ENCODE measurements at places on chromosomes 1 and 21. TPM values are rescaled to one million over a fixed set of nuclear protein-coding genes. Genes with fewer than 3 reads are reported as not detected.

GRCh38 chr21:36883532-36884486 is 82.7 kb downstream of the HLCS start:
- H3K4me3 ChIP-seq, result no peak overlapping the region
- H3K27me3 ChIP-seq, result no peaks in the 10 kb centered on the region
- no peaks in the 10 kb centered on the region for H3K4me1 ChIP-seq
- DNase-seq, result no peak

- H3K4me3 ChIP-seq, result no peak overlapping the region
- no peak overlapping the region for H3K27ac ChIP-seq
- no peak for DNase-seq
- H3K4me1 ChIP-seq, result no peaks in the 10 kb centered on the region
- H3K27me3 ChIP-seq, result no peaks in the 10 kb centered on the region
Measured at GRCh38 chr1:219294251-219294650, 120.6 kb downstream of the LYPLAL1 start.

DNA sequence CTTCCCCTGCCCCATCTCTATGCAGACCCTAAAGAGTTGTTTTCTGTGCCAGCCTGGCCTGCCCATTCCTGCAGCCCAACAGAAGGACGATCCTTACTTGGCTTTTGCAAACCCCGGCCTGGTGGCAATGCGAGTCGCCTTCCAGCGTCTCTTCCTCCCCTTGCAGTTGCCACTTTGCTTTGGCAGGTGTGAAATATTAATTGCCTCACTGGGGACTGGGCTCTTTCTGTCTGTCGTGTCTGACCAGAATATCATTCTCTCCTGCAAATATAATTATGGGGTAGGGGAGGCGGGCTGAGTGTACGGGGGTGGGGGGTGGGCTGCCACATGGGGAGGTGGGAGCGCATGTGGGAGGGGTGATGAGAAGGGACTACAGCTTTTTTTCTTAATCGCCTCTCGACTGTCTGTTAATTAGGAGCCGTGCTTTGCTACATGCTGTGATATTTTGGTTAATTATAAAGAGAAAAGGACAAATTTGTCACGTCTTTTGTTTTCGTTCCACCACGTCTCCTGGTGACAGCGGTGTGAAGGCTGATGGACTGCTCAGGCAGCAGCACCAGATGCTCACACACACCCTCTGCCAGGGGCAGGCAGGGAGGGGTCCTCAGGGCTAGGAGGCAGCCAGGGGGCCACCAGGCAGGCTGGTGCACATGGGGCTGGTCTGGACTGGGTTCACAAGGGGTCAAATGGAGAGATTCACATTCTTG is 80.1 kb upstream of the CD34 start:
- H3K27me3 ChIP-seq, result no peaks in the 10 kb centered on the region
- H3K27ac ChIP-seq, result no peak overlapping the region
- no peaks in the 10 kb centered on the region for H3K36me3 ChIP-seq
- DNase-seq, result no peak
- no peaks in the 10 kb centered on the region for H3K4me1 ChIP-seq

The ERO1B gene
- 16.5 TPM for total RNA-seq

DNA sequence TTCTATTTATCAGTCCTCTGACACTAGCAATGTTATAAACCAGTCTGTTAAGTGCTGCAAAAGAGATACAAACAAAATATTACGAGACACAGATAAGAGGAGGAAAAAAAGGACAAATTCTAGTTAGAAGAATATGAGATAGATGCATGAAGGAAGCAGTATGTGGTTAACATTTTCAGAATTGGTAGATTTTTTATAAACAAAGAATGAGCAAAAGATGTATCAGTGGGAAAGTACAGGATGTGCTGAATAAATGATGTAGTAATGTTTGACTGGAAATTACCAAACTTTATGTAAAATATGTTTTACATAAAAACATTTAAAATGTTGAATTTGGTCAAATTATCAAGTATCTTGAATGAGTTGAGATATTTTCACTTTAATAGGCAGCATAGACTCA is 574.2 kb downstream of the NUF2 start:
- H3K4me1 ChIP-seq, result no peaks in the 10 kb centered on the region
- no peak overlapping the region for H3K27ac ChIP-seq
- no peak overlapping the region for H3K4me3 ChIP-seq
- no peak for DNase-seq

- peaks cover 2% of the 10 kb centered on the region for H3K27me3 ChIP-seq
- H3K36me3 ChIP-seq, result no peaks in the 10 kb centered on the region
- H3K27ac ChIP-seq, result no peak overlapping the region
Measured at GRCh38 chr1:53653631-53654030, 85.3 kb downstream of the GLIS1 start.

DNA sequence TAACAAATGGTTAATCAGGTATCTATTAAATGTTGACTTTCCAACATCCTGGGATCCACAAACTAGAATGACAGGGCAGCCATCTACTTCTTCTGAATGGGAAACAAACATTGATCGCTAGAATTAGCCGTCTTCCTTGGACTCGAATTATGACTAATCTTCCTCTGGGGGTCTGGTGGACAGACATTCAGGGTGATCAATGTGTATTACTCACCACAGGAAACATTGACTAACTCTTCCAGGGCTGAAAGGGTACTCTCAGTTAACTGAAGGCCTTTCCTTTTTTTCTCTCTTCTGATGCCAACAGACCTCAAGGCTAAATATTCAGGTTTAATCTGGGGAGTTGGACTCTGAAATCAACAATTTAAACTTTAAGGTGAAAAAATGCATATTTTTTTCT is 9.5 kb downstream of the NOL9 start:
- H3K4me3 ChIP-seq, result no peak overlapping the region
- H3K4me1 ChIP-seq, result peaks cover 41% of the 10 kb centered on the region

DNA sequence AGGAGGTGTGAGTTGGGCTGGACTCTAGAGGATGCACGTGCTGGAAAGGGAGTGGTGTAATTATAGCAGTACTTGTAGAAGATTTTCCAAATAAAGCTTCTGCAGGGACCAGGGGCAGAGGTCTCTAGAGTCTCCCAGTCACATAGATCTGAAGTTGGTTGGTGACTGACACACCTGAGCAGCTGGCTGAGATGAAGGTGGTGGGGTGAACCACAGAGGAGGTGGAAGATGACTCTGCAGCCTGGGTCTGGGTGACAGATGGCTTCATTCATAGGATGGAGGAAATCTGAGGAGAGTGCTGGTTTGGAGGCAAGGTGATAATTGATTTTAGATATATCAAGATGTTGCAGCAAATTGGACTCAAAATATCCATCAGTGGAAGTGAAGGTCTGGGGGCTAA is 178.9 kb upstream of the IVNS1ABP start:
- no peak overlapping the region for H3K27ac ChIP-seq
- H3K4me1 ChIP-seq, result no peaks in the 10 kb centered on the region
- H3K36me3 ChIP-seq, result no peaks in the 10 kb centered on the region
- DNase-seq, result no peak
- no peaks in the 10 kb centered on the region for H3K27me3 ChIP-seq
- H3K4me3 ChIP-seq, result no peak overlapping the region

DNA sequence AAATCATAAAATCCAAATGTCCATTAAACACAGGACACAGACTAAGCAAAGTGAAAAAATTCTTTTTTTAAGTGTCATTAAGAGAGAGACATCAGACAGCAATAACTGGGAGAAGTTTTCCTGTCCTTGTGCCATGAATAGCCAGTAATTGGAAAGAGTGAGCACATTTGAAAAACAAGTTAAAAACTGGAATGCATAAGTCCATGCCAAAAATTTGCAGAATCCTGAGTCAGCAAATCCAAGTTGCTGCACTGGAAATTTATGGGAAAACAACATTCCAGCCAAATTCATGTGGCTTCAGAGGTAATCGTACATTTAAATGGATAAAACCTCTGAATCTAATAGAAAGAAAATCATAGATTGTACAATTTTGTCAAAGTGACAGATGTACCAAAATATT is 291.4 kb downstream of the LRRC40 start:
- H3K4me3 ChIP-seq, result no peak overlapping the region
- DNase-seq, result no peak
- no peaks in the 10 kb centered on the region for H3K27me3 ChIP-seq
- H3K36me3 ChIP-seq, result no peaks in the 10 kb centered on the region
- H3K27ac ChIP-seq, result no peak overlapping the region
- no peaks in the 10 kb centered on the region for H3K4me1 ChIP-seq

- no peak overlapping the region for H3K4me3 ChIP-seq
- no peak for DNase-seq
- H3K27me3 ChIP-seq, result no peaks in the 10 kb centered on the region
Measured at GRCh38 chr1:208577381-208577905, 333.3 kb upstream of the PLXNA2 start.

The BRINP2 gene
- total RNA-seq, result not detected

The SPRR4 gene
- not detected for total RNA-seq

The LRRC38 gene
- total RNA-seq, result not detected

DNA sequence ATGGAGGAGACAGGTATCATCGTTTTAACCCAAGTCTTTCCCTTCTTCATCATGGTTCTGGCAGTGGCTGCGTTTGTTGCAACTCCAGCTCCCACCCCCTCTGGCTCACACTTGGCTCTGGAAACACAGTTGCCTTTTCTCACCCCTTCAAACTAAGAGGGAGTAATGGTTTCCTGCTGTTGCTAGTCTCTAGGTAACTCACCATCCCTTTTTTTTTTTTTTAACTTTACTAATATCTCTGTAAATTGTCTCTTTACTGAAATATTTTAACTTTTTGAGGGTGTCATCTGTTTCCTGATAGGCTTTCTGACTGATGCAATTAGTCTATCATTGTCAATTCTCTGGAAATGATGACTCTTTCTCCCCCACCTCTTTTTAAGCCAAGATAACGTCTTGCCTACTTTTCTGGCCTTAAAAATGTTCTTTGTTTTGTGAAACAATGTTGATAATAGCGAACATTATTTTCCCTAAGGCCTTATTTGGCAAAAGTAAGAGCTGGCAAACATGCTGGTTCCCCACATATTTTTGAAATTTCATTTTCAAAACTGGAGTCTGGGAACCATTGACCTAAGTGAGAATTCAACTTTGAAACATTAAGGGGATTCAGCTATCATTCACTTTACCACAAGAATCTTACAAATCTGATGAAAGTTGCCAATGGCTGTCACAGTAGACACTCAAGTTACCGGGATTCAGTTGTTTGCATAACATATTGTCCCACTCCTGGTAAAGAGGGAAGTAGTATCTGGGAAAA is 85.3 kb downstream of the LEPR start:
- H3K27ac ChIP-seq, result no peak overlapping the region
- H3K36me3 ChIP-seq, result no peaks in the 10 kb centered on the region
- H3K4me1 ChIP-seq, result no peaks in the 10 kb centered on the region
- H3K4me3 ChIP-seq, result no peak overlapping the region
- no peak for DNase-seq
